ENCODE measurements at places on chromosomes 7 and 10.

DNA sequence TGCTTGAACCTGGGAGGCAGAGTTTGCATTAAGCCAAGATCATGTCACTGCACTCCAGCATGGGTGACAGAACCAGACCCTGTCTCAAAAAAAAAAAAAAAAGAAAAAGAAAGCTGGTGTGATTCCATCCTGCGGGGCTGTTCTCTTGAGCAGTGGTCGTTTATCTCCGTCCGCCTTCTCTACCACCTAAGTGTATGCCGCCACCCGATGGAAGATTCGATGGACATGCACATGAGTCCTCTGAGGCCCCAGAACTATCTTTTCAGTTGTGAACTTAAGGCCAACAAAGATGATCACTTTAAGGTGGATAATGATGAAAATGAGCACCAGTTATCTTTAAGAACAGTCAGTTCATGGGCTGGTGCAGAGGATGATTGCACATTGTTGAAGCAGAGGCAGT lies 65.7 kb downstream of the ABRAXAS2 start:
- DNase-seq = no peak

DNA sequence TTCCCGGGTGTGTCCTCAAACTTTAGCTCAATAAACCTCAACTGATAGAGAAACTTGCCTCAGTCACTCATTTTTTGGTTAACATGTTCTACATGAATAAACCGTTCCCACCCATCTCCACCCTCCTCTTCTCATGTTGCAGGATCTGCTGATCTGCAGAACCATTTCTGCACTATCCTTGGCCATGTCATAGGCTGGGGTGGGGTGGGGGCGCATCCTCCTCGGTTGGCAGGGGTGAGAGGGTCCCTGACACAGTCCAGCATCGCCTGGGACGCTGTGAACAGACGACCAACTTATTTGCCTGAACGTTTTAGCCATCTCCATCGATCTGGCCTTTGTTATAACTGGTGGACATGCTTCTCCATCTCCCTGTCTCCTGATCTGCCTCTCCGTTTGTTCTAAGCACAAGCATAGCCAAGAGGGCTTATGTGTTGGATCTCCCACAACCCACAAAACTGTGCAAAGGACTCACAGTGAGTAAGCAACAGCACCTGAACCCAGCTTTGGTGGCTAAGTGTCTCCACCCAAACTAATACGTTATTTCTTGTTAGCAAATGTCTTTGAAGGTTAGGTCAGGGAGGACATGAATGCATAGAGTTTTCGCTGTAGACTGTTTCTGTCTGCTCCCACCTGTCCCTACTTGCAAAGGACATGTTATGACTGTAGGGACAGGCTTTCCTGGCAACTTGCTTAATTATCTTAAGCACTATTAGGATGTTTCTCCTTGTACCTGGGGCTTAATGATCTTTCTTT lies 51.7 kb downstream of the PRKCQ start:
- DNase-seq = no peak

GRCh38 chr10:96334616-96335526 lies 23.9 kb downstream of the OPALIN start:
- DNase-seq = peak; percentile 42

DNA sequence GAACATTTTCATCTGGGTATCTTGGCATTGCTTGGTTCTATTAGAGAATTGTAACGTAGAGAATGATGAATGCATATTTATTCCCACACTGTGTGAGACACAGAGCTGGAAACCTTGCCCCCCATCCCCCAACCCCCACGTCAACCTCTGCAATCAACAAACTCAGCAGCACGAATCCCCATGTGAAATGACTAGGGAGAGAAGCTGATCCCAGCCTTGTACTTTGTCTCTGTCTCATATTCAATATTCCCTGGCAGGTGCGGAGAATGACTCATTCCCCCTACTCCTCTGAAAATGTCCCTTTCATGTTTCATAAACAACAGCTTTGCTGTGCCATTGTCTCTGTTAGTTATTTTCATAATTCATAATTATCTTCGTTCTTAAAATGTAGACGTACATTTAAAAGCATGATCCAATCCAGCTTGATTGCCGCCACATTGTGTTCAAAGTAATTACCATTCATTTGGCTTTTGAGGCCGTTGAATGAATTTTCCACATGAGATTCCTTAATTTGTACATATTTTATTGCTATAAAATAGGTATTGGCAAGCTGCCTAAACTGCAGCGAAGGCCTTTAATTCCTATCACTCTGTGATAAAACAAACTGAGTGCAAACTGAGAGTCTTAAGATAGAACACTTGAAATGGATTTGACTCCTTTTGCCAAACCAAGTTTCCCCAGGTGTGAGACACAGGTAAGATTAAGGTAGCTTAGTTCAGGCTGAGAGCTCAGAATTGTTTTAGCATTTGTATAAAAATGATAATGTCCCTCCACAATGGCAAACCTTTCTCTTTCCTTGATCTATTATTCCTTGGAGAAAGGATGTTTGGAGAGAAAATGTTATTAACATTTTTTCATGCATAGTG lies 920.2 kb downstream of the TYW1 start:
- no peak for DNase-seq

DNA sequence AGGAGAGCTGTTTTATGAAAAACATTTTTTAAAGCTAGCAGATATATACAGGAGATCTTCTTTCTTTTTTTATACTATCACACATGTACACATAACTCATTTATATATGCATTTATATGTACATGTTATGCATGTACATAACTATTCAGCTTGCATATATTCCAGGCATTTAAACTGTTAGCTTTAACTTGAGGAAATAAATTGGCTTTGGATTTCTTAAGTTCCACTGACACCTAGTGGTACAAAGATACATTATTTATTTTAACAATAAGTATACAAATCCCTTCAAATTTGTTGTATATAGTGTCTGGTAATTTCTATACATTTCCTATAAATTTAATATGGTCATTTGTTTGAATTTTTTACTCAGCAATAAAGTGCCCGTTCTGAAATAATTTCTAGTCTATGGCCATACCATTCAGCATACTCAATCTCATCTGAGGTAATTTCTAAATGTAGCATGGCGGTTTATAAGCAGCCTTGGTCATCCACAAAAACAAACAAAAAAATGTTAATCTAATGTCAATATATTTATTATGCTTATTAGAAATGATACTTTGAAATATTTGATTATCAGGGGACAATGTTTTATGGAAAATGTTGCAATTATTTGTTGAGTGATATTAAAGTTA lies 11.6 kb downstream of the ZDHHC6 start:
- peak; percentile 65 for DNase-seq

- peak; percentile 100 for DNase-seq
These were observed 28.1 kb downstream of the ARL4A start for GRCh38 chr7:12715372-12716133.

- DNase-seq = no peak
These were observed 244.3 kb downstream of the PHF14 start for GRCh38 chr7:11217848-11218565.

GRCh38 chr7:111958896-111959295 lies 247.3 kb downstream of the DOCK4 start:
- DNase-seq = no peak

DNA sequence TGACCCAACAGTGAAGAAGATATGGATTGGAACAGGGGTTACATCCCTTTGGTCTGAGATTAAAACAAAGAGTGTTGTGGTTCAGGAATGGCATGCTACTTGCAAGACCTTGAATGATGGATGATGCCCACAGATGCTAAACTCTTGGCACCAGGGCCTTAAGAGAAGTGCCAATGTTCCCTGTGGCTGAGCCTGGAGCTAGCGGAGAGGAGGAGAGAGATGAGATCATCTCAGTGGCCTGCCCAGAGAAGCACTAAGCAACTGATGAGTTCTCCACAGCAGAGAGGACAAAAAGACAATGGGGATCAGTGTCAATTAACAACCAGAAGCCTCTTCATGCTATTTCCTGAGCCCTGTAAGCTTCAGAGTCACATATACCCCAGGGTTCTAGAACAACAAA lies 97.8 kb downstream of the ELAPOR2 start:
- DNase-seq = peak; percentile 5

- peak; percentile 96 for DNase-seq
These were observed 16.6 kb downstream of the BAG3 start for GRCh38 chr10:119667562-119668328.

DNA sequence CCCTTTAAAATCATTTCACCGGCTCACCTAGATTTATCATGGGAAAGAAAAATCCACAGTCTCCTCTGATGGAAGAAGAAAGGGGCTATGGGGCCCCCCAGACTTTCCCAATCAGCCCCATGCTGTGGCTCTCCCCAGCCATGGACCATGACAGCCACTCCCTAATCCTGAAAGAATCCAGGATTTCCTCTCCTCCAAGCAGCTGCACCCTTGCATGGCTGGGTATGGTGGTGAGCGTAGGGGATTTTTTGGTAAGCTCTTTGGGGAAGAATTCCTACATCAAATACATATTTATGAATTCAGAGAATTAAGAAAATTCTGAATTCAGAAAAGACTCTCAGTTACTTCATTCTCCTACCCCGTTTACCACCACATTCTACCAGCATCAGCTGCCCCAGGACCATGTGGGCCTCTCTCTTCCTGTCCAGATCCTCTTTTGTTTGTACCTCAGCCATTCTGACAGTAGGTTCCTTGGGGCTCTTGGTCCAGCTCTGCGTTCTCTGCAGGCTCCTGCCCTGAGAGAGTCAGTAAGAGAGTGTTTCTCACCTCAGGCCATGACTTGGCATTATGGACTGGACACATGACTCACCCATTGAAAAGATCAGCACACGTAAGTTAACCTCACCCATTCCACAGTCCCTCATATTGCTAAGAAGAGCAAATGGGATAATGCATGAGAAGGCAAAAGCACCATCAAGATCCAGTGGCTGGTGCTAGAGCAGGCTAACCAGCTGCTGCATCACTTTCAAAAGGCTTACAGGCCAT lies 337.8 kb downstream of the ELMO1 start:
- DNase-seq = peak; percentile 25

- DNase-seq = peak; percentile 80
These were observed 1.6 kb downstream of the TCF7L2 start for GRCh38 chr10:112951359-112952281.

- no peak for DNase-seq
These were observed 365.2 kb downstream of the PLXDC2 start for GRCh38 chr10:20181434-20181833.

GRCh38 chr7:102170393-102170970 lies 116.2 kb upstream of the SH2B2 start:
- peak; percentile 17 for DNase-seq

DNA sequence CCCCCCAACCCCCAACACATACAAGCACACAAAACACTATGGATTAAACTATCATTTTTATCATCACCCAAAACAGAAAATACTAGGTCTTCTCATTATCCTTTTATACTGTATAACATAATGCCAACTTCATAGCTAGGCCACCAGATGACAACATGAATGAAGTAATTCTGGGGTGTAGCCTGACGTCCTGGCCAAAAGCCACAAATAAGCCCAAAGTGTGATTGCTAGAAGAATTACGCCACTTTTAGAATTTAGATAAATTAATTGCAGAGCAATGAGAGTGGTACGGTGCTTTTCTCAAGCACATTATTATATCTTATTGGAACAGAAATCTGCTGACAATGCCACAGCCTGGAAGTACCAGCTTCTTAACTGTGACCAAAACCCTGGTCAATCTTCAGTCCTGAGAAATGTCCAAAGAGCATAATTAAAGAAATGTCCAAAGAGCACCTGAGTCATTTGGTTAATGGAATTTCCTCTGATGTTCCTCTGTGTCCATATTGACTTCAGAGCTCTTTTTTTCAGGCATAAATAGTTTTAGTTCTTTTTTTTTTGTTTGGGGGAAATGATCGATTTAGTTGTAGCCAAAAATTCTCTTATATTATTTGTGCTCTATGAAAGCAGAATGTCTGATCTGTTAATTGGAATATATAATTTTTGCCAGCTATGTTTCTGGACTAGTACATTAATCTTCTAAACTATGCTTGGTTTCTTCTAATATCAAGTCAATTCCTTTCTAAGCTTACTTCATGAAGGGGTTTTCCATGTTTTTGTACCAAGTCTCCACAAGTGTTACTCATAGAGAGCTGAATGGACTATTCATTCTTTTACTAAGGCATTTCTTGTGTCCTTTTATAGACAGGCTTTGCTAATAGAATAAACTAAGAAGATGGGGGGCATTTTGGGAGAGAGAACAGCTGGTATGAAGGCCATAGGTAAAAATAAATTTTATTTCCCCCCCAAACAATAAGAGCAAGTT lies 233.4 kb upstream of the SLC26A5 start:
- no peak for DNase-seq

- DNase-seq = peak; percentile 59
These were observed 5.7 kb upstream of the GOT1 start for GRCh38 chr10:99435986-99436638.

GRCh38 chr10:3006093-3006492 lies 61.3 kb upstream of the PFKP start:
- DNase-seq = no peak

- peak; percentile 23 for DNase-seq
These were observed 42.6 kb downstream of the BAMBI start for GRCh38 chr10:28719789-28720436.

- DNase-seq = peak; percentile 36
These were observed 23.2 kb downstream of the NT5C3A start for GRCh38 chr7:33039257-33039902.

DNA sequence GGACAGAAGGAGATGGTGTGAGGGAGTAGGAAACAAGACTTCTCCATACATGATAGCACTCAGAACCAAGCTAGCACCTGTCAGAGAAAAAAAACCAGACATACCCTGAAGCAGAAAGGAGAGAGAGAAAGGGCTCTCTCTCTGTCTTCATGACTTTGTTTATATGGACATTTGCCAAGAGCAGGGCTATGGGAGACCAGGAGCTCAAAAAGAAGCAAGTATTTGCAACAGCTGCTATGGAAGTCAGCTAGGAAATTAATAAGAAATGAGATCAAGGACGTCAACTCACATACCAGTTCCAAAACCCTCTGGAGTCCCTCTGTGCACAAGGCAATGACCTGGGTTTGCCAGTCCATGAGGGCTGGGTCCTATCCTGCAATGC lies 111.6 kb downstream of the SGMS1 start:
- DNase-seq = no peak

DNA sequence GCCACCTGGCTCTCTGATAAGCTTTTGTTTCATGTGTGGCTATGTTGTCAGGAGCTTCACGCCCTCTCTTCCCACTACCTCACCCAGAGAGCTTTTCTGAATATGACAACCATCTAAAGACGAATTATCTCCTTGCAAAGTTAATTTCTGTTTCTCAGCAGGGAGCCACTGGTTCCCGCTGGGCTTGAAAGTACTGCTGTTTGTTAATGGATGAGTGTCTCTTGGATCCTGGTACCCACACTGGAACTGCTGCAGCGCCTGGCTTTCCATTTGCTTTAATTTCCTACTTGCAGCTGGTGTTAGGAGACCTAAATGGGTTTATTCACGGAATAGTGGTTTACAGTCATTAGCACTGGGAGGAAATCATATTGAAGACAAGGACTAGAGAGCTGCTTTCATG lies 267.9 kb upstream of the LRGUK start:
- DNase-seq = no peak

DNA sequence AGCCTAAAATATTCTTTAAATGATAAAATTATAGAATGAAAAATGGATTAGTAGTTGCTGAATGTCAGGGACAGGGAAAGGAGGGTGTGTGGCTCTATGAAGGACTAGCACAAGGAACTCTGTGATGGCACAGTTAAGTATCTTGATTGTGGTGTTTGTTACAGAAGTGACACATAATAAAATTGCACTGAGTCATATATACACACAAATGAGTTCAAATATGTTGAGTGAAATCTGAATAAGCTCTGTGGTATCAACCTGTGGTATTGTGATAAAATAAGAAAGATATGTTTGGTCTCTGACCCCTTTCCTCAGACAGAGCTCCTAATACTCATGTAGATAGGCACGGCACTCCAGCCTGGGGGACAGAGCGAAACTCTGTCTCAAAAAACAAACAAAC lies 181.5 kb upstream of the TRIM24 start:
- DNase-seq = no peak
